T-helper 17 cell (primary cell): ENCODE measurements at places on chromosomes 3 and 15.

DNA sequence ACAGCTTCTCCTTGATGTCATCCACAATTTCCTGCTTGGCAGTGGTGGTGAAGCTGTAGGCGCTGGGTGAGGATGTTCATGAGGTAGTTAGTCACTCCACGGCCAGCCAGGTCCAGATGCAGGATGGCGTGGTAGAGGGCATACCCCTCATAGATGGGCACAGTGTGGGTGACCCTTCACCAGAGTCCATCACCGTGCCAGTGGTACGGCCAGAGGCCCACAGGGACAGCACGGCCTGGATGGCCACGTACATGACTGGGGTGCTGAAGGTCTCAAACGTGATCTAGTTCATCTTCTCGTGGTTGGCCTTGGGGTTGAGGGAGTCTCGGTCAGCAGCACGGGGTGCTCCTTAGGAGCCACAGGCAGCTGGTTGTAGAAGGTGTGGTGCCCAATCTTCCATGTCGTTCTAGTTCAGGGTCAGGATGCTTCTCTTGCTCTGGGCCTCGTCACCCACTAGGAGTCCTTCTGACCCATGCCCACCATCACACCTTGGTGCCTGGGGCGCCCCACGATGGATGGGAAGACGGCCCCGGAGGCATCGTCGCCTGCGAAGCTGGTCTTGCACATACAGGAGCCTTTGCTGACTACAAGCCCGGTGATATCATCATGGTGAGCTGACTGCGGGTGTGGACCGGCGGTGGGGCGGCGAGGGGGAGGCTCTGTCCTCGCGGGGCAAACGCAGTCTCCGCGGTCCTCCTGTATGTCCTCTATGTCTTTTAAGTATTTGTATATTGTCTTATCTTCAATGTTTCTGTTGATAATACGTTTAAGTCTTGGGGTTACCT is 1119.0 kb downstream of the NAALADL2 start:
- DNase-seq: no peak

DNA sequence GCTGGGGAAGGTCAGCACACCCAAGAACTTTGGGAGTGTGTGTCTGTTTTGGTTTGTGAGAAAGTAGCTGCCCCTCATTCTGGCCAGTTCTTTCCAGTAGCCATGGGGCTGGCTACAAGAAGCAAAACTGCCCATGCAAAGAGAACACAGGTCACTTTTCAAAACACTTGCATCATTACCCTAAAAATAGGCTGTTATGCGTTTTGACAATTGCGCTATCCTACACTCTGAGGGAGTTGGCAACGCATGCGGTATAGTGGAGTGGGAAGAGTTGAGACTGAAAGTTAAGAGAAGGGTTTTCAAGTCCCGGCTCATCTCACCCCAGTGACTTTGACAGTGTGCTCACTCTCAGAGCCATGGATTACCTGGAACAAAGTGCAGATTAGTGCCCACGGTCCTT is 41.8 kb upstream of the MYZAP start:
- no peak for DNase-seq

DNA sequence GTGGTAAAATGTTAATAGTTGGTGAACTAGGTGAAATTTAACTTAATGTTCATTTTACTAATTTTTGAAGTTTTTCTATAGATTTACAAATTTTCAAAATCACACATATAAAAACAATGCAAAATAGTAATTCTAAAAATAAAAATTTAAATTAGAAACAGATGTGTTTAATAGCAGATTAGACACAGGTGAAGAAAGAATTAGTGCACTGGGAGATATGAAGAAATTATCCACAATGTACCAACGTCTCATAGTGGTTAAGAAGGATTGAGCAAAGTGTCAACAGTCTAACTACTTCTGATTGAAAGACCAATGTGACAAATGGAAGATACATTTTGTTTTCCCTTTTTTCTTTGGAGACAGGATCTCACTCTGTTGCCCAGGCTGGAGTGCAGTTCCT is 26.5 kb downstream of the SPG11 start:
- DNase-seq: no peak

DNA sequence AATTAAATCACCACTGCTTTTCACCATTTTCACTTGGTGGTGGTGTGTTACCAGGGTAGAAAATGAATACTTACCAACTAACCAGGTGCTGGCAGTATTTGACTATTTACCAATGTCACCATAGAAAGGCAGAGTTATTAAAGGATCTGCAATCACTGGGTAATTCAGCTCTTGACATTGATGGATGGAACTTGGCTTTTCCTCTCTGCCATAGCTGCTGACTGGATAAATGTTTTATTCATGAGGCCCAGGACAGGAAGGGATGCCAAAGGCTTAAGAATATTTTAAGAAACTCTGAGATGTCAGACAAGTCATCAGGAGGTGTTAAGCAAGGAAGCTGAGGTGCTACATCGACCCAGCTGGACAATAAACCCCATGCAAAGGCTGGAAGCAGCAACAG is 495.5 kb upstream of the CFAP20DC start:
- no peak for DNase-seq

DNA sequence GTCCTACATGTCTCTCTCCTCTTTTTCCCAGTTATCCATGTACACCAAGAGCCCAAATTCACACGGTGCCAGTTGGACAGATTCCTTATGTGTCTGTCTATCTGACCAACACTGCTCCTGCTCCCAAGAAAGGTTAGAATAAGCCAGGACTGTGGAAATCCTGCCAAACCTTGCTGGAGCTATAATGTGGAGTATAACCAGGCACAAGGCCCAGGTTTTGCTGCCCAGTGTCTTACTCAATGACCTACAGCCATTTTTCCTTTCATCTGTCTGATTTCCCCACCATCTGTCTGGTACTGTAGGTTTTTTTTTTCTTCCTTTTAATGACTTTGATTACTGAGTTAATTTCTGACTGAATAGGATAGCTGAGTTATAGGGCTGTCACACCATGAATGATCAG is 26.5 kb upstream of the MINDY4B start:
- no peak for DNase-seq

GRCh38 chr3:51350751-51351150 is 34.3 kb upstream of the MANF start:
- no peak for DNase-seq

DNA sequence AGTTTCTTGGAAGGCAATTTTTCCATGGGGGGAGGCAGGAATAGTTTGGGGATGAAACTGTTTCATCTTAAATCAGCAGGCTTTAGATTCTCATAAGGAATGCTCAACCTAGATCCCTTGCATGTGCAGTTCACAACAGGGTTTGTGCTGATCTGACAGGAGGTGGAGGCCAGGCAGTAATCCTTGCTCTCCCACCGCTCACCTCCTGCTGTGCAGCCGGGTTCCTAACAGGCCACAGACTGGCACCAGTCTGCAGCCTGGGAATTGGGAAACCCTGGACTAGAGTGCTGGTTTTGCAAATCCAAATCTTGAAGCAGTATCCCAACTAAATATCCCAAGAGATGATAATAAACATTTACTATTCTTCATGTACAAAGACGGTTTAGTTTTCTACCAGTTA is 256.3 kb upstream of the TMCO5A start:
- no peak for DNase-seq

DNA sequence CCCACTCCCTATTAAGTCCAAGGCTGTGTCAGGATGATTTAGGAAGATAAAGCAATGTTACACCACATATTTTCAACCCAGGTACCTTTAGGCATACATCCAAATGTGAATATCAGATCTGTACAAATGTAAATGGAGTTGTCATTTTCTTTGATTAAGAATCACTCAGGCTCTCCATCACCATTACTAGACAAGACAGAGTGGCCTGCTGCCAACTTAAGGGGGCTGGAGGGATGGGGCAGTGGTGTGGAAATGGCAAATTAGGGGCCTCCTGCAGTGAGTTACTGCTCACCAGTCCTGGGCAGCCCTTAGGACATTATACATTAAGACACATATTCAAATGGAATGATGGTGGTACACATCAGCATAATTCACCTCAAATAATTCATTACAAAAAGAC is 211.0 kb downstream of the TNIK start:
- DNase-seq: no peak
